HT-29 (cell line): ENCODE measurements at places on chromosomes 1 and 21.

DNA sequence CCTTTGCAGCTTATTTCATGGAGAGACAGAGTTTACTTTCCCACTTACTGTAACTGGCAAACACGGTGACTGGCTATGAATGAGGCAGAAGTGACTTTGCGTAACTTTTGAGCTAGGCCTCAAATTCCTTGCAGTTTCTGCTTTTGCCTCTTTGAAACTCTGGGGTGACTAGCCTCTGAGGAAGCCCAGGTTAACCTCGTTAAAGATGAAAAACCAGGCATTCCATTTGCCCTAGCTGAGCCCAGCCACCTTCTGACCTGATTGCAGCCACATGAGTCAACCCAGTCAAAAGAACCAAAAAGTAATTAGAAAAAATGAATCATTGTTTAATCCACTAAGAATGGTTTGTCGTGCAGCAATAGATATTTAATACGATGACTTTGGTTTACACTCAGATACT, 20.4 kb downstream of the PRMT6 start:
- DNase-seq: peak; percentile 22

- no peak for DNase-seq
Measured at GRCh38 chr1:72119491-72119890, 162.8 kb downstream of the NEGR1 start.

GRCh38 chr1:213394837-213395236, 343.8 kb downstream of the RPS6KC1 start:
- no peak for DNase-seq

DNA sequence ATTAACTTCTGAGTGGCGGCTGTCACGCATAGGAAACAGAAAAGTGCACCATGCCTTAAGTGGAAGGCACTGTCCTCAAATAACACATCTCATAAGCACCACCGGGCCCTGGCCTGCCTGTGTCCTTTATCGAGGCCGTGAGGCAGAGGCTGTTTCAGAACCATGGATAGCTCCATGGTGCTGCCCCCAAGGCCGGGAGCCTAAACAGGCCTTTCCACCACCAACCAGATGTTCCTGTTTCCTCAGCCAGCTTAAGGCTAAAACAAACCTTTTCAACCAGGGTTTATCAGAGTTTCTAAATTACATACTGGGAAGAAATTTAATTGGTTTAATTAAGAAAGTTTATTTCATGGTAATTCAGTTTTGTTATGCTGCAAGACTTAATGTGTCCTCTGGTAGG, 114.4 kb downstream of the DMRTA2 start:
- peak; percentile 43 for DNase-seq
